ENCODE measurements at places on chromosomes 7 and 10. TPM values are rescaled to one million over a fixed set of nuclear protein-coding genes. Genes with fewer than 3 reads are reported as not detected.
A peak's percentile ranks its signal among the peaks of the same experiment; 100 is the strongest.

Gene MUC3A
- 24.7 TPM for total RNA-seq

Gene RNLS
- total RNA-seq: 11.4 TPM

DNA sequence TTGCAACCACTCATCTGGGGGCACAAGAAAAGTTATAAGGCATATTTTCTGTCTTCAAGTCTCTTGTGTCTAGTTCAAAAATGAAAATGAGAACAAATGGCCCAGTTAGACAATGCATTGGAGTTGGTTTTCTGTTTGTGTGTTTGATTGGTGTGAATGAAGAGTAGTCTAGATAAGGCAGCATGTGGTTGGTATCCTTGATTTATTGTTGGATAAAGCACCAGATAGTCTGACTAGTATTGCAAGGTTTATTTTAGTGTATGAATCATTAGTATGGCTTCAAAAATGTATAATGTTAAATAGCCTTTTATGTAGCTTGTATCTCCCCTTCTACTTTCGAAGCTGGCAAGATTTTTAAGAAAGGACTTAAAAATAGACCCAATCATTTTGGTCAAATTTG lies 237.3 kb downstream of the CDK14 start:
- DNase-seq: no peak
- H3K27ac ChIP-seq: no peak overlapping the region
- no peaks in the 10 kb centered on the region for H3K36me3 ChIP-seq
- no peaks in the 10 kb centered on the region for H3K27me3 ChIP-seq
- no peaks in the 10 kb centered on the region for H3K4me1 ChIP-seq

Gene CYP2C19
- 0.15 TPM for total RNA-seq

GRCh38 chr7:78578686-78579085 lies 780.1 kb downstream of the PHTF2 start:
- H3K4me3 ChIP-seq: no peak overlapping the region
- H3K36me3 ChIP-seq: no peaks in the 10 kb centered on the region
- H3K27me3 ChIP-seq: no peaks in the 10 kb centered on the region
- H3K27ac ChIP-seq: no peak overlapping the region

Gene UCN3
- not detected for total RNA-seq

DNA sequence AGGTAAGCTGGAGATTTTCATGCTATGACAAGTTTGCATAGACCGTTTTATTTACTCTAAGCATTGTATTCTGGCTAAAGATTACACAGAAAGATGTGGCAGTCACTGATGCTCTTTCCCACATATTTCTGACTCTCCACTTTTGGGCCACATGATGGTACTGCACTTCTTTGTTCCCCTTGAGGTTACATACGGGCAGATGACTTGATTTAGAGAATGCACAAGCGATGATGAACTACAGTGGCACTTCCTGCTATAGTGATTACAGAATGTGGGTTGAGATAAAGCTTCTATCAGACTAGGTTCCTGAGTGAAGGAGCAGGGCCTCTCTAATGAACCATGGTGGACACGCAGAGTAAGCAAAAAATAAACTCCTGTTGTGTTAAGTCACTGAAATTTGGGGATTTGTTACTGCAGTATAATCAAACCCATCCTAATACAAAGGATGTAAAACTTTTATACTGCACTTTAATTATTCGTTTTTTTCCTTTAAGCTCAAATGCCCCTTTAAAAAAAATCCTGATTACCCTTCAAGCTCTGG lies 177.9 kb downstream of the TAX1BP1 start:
- H3K27ac ChIP-seq: no peak overlapping the region
- no peak for DNase-seq
- no peak overlapping the region for H3K4me3 ChIP-seq
- H3K27me3 ChIP-seq: no peaks in the 10 kb centered on the region

Gene ERVW-1
- total RNA-seq: not detected

Gene CSTF2T
- total RNA-seq: 20.8 TPM

DNA sequence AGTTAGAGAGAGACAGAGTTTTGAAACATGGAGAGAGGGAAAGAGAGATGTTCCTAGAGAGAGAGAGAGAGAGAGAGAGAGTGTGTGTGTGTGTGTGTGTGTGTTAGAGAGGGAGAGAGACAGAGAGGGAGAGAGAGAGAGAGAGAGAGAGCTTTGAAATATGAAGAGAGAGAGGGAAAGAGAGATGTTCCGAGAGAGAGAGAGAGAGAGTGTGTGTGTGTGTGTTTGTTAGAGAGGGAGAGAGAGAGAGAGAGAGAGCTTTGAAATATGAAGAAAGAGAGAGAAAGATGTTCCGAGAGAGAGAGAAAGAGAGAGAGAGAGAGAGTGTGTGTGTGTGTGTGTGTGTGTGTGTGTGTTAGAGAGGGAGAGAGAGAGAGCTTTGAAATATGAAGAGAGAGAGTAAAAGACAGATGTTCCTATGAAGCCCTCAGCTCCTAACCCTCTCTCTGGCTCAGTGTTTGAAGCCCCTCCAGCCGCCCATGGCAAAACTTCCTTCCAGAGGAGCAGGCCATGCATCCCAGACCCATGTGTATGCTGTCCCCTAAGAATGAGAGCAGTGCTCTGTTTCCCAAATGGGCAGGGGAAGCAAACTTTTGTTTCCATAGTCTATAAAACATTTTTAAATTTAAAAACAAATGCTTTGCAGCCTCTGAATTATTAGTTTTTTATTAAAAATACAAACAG lies 130.9 kb downstream of the KCNMA1 start:
- no peak for DNase-seq
- no peaks in the 10 kb centered on the region for H3K27me3 ChIP-seq
- peaks cover 82% of the 10 kb centered on the region for H3K4me1 ChIP-seq
- no peaks in the 10 kb centered on the region for H3K36me3 ChIP-seq
- peak overlapping the region; percentile 88 for H3K27ac ChIP-seq

- no peak for DNase-seq
- H3K27me3 ChIP-seq: no peaks in the 10 kb centered on the region
- H3K4me3 ChIP-seq: no peak overlapping the region
- H3K27ac ChIP-seq: no peak overlapping the region
- H3K4me1 ChIP-seq: no peaks in the 10 kb centered on the region
- H3K36me3 ChIP-seq: no peaks in the 10 kb centered on the region
Observed at GRCh38 chr7:140080919-140081318, 18.2 kb upstream of the PARP12 start.

GRCh38 chr10:79927111-79927828 lies 21.6 kb downstream of the SFTPD start:
- H3K4me1 ChIP-seq: no peaks in the 10 kb centered on the region
- peaks cover 26% of the 10 kb centered on the region for H3K27me3 ChIP-seq
- H3K4me3 ChIP-seq: no peak overlapping the region
- H3K27ac ChIP-seq: no peak overlapping the region

DNA sequence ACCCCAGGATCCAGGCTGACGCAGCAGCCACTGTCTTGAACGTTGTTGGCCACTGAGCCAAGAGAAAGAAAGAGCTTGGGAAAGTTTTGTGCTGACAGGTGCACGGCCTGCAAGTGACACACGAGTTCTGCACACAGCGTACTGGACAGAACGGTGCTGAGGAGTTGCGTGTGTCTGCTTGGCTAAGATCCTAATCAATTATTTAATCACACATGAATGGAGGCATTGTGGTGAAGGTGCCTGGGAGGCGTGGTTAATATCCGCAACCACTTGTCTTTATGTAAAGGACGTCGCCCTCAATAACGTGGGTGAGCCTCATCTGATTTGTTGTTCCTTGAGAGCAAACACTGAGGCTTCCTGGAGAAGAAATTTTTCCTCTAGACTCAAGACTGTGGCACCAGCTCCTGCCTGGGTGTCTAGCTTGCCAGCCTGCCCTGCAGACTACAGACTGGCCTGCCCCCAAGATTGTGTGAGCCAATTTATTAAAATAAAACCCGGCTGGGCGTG lies 16.6 kb upstream of the GNA12 start:
- H3K36me3 ChIP-seq: no peaks in the 10 kb centered on the region
- peaks cover 35% of the 10 kb centered on the region for H3K4me1 ChIP-seq
- H3K4me3 ChIP-seq: no peak overlapping the region
- peak; percentile 56 for DNase-seq
- H3K27ac ChIP-seq: peak overlapping the region; percentile 53

Gene PDE6C
- total RNA-seq: not detected

DNA sequence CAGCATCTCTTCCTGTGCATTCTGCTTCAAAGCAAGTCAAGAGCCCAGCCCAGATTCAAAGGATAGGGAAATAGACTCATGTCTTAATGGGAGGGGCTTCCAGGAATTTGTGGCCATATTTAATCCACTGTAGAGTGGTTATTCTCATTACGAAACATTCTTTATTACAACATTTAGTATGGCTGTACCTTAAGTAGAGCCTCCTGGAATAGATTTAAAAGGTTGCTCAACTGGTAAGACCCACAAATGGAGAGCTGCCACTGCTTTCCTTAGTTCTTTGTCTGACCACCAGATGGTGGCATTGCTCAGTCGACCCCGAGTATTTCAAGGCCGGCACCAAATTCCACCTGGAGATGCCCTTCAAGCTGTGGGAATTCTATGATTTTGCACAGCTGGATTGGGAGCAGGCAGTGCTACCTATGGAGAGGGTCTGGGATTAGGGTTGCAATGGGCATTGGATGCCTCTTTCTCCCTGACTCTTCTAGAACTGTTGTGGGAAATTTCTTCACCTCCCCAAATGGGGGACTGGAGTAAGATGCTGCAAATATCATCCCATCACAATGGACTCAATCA lies 102.2 kb downstream of the RBM20 start:
- peak; percentile 72 for DNase-seq
- peaks cover 7% of the 10 kb centered on the region for H3K27me3 ChIP-seq
- H3K4me1 ChIP-seq: peaks cover 3% of the 10 kb centered on the region
- no peak overlapping the region for H3K27ac ChIP-seq

Gene PRPS1L1
- total RNA-seq: not detected

Gene MMD2
- not detected for total RNA-seq

Gene FAM25A
- not detected for total RNA-seq

Gene FEZF1
- total RNA-seq: not detected

GRCh38 chr7:40733578-40733977 lies 598.8 kb downstream of the SUGCT start:
- no peak overlapping the region for H3K4me3 ChIP-seq
- H3K27me3 ChIP-seq: no peaks in the 10 kb centered on the region
- no peak for DNase-seq
- no peaks in the 10 kb centered on the region for H3K4me1 ChIP-seq
- H3K36me3 ChIP-seq: no peaks in the 10 kb centered on the region

GRCh38 chr7:144113651-144114050 lies 4.3 kb downstream of the OR2A2 start:
- no peak overlapping the region for H3K4me3 ChIP-seq
- no peak for DNase-seq
- no peak overlapping the region for H3K27ac ChIP-seq
- H3K36me3 ChIP-seq: no peaks in the 10 kb centered on the region
- H3K4me1 ChIP-seq: no peaks in the 10 kb centered on the region
- no peaks in the 10 kb centered on the region for H3K27me3 ChIP-seq

Gene LLCFC1
- total RNA-seq: not detected

DNA sequence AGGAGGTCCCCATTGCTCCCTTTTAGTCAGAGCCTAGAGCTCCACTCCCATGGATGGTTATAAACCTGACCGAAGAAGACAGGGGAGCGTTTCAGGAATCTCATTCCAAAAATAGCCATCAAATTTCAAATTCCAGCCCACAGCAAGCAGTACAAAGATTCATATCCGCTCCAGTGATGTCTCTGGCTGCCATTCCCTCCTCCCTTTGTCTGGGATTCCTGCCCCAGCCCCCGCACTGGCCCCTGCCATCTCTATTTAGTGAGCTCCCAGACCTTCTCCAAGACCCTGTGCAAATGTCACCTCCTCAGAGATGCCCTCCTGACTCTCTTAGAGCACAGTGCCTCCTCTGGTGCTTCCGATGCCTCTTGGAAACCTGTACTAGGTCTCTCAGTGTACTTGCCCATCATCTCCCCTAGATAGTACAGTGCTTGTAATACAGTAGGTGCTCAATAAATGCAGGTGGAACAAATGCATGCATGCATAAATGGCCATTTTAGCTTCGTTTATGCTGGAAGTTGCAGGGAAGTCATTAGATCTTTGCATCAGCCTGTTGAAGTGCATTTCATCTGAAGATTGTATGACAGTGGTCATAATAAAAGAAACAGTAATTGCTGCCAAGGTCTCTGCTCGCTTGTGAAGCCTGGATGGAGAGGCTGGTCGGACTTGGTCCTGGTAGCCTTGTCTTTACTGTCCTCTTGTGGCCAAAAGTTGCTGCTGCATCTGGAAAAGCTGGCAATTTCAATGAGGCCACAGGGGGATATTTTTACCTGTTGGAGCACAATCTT lies 32.0 kb upstream of the HABP2 start:
- no peaks in the 10 kb centered on the region for H3K27me3 ChIP-seq
- DNase-seq: peak; percentile 61
- no peak overlapping the region for H3K27ac ChIP-seq
- H3K4me3 ChIP-seq: no peak overlapping the region

Gene CNNM2
- total RNA-seq: 27.1 TPM

GRCh38 chr7:46173476-46174195 lies 252.6 kb upstream of the IGFBP3 start:
- no peaks in the 10 kb centered on the region for H3K27me3 ChIP-seq
- DNase-seq: no peak

- H3K36me3 ChIP-seq: no peaks in the 10 kb centered on the region
- H3K27me3 ChIP-seq: peaks cover 10% of the 10 kb centered on the region
- H3K4me3 ChIP-seq: no peak overlapping the region
- no peak for DNase-seq
- no peaks in the 10 kb centered on the region for H3K4me1 ChIP-seq
Observed at GRCh38 chr7:50376056-50376820, 71.7 kb downstream of the IKZF1 start.
